Activated naive CD8-positive, alpha-beta T cell treated with anti-CD3 and anti-CD28 coated beads, Interleukin-2, amount 10 ng/mL, durations not matched to agents 7 days and 5 days (primary cell): ENCODE measurements at places on chromosomes 6 and 20. TPM values are rescaled to one million over a fixed set of nuclear protein-coding genes. Genes with fewer than 3 reads are reported as not detected.

- DNase-seq, result no peak
Observed at GRCh38 chr6:99458319-99458718, 33.2 kb upstream of the PNISR start.

DNA sequence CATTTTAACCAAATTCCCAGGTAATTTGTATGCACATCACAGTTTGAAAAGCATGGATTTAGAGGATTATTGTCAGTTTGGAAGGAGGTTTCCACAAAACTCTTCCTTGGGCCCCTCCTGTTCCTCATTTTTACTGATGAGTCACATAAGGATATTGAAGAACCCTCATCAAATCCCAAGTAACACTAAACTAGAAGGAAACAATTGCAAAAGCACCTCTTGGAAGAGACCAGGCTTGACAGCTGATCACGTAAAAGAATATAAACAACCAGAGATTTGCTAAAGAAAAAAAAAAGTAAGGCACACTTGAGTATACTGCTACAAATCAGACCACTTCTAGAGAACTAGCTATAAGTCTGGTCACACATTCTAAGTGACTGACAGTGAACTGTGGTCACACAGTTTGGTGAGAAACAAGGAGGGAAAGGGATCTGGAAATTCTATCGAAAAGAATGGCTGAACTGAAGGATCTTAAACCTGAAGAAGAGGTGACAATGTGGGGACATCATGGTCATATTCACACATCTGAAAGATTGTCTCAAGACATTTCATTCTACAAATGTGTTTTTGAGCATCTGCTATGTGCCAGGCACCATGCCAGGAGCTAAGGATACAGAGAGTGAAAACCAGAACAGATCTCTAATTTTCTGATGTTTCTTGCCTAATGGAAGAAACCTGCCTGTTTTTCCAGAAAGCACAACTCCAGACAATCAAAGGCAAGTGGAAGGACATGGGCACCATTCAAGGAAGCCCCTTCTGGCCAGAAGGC is 24.1 kb downstream of the ZHX3 start:
- no peak for DNase-seq

DNA sequence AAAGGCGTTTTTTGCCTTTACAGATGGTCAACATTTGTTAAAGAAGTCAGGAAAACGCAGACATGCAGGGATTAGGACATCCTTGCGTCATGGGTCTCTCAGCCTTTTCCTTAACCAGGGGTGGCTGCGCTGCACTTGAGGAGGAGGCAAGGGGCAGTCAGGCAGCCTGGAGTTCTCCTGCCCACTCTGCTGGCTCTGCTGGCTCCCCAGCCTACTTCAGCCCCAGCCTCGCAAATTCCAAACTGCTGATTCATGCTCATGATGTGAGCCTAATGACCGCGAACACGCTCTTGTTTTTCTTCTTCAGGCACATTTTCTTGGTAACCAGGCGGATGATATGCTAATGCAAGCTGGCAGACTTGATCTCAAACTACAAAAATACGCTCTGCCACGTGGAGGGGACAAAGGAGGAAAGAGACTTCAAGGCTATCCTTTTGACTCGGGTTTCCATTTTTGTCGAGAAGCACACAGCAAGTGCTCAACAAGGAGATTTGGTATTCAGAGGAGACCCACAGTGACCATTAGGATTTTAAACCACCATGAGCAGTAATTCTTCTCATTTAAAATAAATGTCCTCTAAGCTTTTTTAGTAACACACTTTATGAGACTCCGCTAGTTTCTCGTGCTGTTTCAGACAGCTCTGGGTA is 290.3 kb upstream of the STXBP5 start:
- no peak for DNase-seq

DNA sequence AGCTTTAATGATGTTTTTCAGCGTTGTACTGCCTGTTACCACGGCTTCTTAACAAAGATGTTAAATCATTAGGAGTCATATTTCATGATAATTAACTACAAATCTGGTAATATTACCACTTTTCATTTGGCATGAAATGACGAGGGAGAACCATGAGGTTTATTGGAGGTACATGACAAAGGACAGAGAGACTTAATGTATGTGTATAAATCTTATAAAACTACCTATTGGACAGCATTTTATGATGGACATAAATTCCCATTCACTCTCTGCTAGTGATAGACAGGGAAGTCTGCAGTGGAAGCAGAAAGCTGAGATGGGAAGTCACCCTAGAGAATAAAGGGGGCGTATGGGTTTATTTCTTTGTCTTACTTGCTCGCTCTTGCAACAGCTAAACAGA is 949.9 kb upstream of the FLRT3 start:
- DNase-seq, result no peak

The SLC24A3 gene
- total RNA-seq, result not detected

- DNase-seq, result no peak
Observed at GRCh38 chr6:19986691-19987438, 149.7 kb downstream of the ID4 start.

The GGTLC1 gene
- not detected for total RNA-seq

The JPH2 gene
- total RNA-seq, result 0.36 TPM

- no peak for DNase-seq
Observed at GRCh38 chr20:5748246-5748645, 2.0 kb upstream of the SHLD1 start.
